Tibial nerve (tissue), 4 donors: ENCODE measurements at places on chromosomes 6 and 20. TPM values are rescaled to one million over a fixed set of nuclear protein-coding genes. Genes with fewer than 3 reads are reported as not detected.

- no peaks in the 10 kb centered on the region for H3K36me3 ChIP-seq
- no peaks in the 10 kb centered on the region for H3K27me3 ChIP-seq
- no peak for DNase-seq
- no peaks in the 10 kb centered on the region for H3K4me1 ChIP-seq
- H3K4me3 ChIP-seq = no peak overlapping the region
Measured at GRCh38 chr6:87633851-87634250, 43.9 kb downstream of the ORC3 start.

GRCh38 chr6:29750709-29751108 lies 27.5 kb downstream of the HLA-F start:
- H3K27me3 ChIP-seq = no peaks in the 10 kb centered on the region
- no peak overlapping the region for H3K27ac ChIP-seq
- DNase-seq = no peak
- H3K36me3 ChIP-seq = no peaks in the 10 kb centered on the region

DNA sequence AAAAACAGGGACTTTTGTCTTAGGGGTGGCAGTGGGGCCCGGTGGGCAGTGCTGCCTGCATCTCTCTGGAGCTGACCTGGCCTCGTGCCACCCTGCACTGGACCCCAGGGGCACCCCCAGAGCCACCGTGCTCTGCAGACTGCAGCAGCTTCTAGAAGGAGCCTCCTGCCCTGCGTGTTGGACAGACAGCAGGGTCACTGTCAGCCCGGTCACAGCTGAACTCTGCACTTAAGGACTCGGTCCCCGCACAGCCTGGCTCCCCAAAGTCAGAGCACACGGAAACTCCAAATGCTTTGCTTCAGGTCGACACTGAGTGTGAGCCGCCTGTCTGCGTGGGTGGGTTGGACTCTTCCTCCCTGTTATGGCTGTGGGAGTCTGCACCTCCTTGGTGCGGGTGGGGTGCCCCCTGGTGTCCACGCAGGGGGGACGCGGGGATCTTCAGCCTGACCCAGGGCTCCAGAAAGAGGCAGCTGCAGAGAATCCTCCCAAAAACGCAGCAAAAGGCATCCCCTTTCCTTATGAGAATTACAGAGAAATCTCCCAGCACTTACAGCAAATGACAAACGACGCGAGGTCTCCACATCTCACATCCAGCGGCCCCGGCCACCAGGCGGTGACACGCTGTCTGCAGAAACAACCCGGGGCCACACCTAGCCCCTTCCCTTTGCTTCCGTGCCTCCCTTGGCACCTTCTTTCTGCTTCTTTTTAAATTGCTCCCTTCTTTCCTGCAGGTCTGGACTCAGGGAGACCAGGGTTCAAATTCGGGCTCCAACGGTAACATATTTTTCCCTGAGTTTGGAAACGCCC lies 36.3 kb upstream of the DACT2 start:
- H3K27ac ChIP-seq = no peak overlapping the region
- H3K4me3 ChIP-seq = no peak overlapping the region
- H3K27me3 ChIP-seq = no peaks in the 10 kb centered on the region
- H3K36me3 ChIP-seq = no peaks in the 10 kb centered on the region
- DNase-seq = peak; percentile 29

DNA sequence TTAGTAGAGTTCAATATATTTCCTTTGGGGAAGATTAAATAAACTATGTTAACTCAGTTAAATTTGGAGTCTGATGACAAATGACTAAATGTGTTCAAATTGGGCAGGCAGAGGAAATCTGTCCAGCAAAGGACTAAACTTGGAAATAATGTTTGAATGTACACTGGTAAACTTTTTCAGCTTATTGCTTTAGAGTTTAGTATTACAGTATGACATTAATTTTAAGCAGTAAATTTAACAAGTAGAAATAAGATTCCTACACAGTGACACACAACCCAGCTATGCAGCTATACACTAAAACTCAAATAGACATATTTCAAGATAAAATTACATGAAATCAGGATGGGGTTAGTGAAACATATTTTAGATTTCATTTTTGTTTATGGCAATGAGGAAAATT lies 42.6 kb upstream of the HDGFL1 start:
- H3K36me3 ChIP-seq = no peaks in the 10 kb centered on the region
- no peak overlapping the region for H3K4me3 ChIP-seq
- DNase-seq = no peak
- H3K27me3 ChIP-seq = no peaks in the 10 kb centered on the region

DNA sequence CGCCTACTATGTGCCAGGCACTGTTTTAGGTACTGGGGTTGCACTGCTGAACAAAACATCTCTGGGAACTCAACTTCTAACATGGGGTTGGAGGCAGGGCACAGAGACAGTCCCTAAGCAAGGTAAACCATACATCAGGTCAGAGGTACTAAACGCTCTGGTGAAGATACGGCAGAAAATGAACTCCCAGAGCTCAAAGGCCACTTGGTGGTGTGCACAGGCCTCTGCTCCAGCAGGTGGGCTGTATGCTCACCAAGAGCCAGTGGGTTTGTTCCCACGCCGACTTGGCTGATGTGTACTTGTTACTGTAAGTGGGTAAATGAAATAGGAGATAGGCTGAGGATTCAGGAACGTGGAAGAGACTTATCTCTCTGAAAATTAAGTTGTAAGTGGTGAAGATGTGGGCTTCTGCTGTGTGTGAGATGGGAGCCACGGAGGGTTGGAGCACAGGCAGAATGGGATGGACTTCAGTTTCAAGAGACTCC lies 133.4 kb downstream of the PREX1 start:
- H3K27ac ChIP-seq = no peak overlapping the region
- no peak for DNase-seq
- H3K36me3 ChIP-seq = no peaks in the 10 kb centered on the region
- no peaks in the 10 kb centered on the region for H3K27me3 ChIP-seq
- H3K4me3 ChIP-seq = no peak overlapping the region
- H3K4me1 ChIP-seq = peaks cover 23% of the 10 kb centered on the region

DNA sequence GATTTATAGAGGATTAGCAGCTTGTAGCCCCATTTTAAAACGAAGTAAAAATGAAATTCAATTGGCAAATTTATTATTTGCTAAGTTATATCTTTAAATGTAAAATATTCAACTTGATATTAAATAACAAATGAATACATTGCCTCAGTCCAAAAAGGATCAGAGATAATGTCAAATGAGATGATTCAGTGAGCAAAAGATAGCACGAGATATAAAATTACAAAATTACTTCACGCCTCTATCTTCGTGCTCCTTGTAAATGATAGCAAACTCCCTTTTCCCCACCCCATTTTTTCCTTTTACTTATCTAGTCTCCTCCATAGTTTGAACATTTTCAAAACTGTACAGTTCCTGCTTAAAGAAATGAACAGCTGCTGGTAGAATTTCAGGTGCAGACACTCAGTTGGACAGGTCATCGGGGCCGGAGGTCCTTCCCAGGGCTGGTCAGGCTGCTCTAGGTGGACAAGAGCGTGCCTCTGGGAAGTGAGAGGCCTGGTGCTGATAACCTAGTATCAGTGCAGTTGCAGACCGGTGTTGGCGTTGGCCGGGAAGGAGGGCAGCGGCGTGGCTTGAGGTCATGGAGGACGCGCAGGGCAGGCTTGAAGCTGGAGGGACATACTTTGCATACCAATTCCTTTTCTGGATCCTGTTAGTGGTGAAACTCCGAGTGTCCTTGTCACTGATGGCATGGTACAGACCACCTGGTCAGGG lies 83.9 kb downstream of the CDC5L start:
- no peaks in the 10 kb centered on the region for H3K27me3 ChIP-seq
- H3K36me3 ChIP-seq = no peaks in the 10 kb centered on the region
- no peaks in the 10 kb centered on the region for H3K4me1 ChIP-seq
- H3K4me3 ChIP-seq = no peak overlapping the region

DNA sequence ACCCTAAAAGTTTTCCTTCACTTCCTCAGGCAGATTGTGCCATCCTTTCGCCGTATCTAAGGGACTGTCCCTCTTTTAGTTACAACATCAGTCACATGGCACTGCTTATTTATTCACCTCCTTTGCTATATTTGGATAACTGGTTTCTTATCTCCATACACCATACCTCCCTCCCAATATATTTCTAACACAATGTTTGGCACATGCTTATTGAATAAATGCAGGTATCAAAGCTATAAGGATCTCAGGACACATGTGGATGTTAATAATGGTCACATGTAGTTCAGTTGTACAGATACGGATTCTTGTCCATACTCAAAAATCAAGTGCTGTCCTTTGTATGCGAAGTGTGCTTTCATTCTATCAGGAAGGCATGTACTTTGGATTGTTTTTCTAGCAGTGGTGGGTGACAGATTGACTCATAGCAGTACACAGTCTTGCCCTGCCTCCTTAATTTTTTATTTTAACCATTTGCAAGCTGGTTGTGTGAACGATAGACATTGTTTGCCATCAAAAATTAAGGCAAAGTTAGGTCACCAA lies 407.1 kb upstream of the RUNX2 start:
- no peak for DNase-seq
- H3K27me3 ChIP-seq = no peaks in the 10 kb centered on the region
- no peaks in the 10 kb centered on the region for H3K36me3 ChIP-seq
- no peak overlapping the region for H3K4me3 ChIP-seq
- no peak overlapping the region for H3K27ac ChIP-seq

DNA sequence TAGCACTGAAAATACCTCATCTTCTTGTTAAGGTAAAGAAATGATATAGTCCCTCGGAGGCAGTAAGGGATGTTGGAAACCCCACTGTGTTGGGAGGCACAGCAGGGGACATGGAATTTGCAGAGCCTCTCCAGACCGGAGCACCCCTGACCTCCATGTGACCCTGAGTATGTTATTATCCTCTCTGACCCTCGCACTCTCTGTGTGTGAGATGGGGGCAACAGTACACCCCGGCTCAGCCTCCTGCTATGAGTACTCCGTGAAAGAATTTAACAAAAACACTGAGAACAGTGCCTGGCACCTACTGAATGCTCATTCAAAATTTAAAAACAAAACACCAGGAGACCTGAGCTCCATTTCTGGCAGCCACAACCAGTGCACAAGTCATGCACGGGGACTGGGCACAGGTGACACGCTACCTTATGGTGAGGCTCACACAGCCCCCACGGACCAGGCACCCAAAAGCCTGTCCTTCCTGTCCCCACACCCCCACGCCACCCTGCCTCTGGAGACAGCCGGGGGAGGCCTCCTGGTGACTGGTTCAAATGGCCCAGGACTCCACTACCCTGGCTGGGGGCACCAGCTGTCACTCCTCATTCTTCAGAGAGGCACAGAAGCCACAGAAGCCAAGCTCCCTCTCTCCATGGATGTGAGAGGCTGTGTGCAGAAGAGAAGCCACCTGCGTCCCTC lies 6.1 kb downstream of the NINL start:
- H3K36me3 ChIP-seq = no peaks in the 10 kb centered on the region
- no peaks in the 10 kb centered on the region for H3K4me1 ChIP-seq
- no peak overlapping the region for H3K27ac ChIP-seq
- H3K4me3 ChIP-seq = no peak overlapping the region

- H3K4me1 ChIP-seq = peaks cover 8% of the 10 kb centered on the region
- peak; percentile 73 for DNase-seq
- no peak overlapping the region for H3K27ac ChIP-seq
- H3K4me3 ChIP-seq = peak overlapping the region; percentile 7
- H3K36me3 ChIP-seq = no peaks in the 10 kb centered on the region
- H3K27me3 ChIP-seq = no peaks in the 10 kb centered on the region
Measured at GRCh38 chr6:134908906-134909516, 40.9 kb downstream of the ALDH8A1 start.

The CDH26 gene
- 2.7 TPM for total RNA-seq
